ENCODE measurements at places on chromosomes 5 and 9. TPM values are rescaled to one million over a fixed set of nuclear protein-coding genes. Genes with fewer than 3 reads are reported as not detected.

- DNase-seq, result no peak
- no peak overlapping the region for H3K4me3 ChIP-seq
- no peak overlapping the region for H3K27ac ChIP-seq
- no peaks in the 10 kb centered on the region for H3K36me3 ChIP-seq
- peaks cover 5% of the 10 kb centered on the region for H3K4me1 ChIP-seq
These were observed 24.7 kb upstream of the TNFSF8 start for GRCh38 chr9:114954956-114955582.

DNA sequence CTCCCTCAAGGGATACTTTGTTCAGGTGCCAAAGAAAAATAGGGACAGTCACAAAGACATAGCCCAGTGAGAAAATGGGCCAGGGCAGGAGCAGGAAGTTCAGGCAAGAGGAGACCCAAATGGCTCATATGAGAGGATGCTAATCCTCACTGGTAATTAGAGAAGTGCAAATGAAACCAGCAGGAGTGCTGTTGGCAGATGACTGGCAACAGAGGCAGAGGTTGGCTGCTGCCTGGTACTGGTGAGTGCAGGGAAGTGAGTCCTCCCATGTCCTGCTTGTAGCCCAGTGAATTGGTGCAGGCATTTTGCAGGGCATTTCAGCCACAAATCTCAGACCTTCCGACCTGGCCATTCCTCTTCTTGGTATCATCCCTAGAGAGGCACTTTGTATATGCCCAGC is 23.5 kb downstream of the ODF2 start:
- no peak for DNase-seq
- H3K4me3 ChIP-seq, result no peak overlapping the region
- no peaks in the 10 kb centered on the region for H3K4me1 ChIP-seq
- H3K36me3 ChIP-seq, result peaks cover 50% of the 10 kb centered on the region

DNA sequence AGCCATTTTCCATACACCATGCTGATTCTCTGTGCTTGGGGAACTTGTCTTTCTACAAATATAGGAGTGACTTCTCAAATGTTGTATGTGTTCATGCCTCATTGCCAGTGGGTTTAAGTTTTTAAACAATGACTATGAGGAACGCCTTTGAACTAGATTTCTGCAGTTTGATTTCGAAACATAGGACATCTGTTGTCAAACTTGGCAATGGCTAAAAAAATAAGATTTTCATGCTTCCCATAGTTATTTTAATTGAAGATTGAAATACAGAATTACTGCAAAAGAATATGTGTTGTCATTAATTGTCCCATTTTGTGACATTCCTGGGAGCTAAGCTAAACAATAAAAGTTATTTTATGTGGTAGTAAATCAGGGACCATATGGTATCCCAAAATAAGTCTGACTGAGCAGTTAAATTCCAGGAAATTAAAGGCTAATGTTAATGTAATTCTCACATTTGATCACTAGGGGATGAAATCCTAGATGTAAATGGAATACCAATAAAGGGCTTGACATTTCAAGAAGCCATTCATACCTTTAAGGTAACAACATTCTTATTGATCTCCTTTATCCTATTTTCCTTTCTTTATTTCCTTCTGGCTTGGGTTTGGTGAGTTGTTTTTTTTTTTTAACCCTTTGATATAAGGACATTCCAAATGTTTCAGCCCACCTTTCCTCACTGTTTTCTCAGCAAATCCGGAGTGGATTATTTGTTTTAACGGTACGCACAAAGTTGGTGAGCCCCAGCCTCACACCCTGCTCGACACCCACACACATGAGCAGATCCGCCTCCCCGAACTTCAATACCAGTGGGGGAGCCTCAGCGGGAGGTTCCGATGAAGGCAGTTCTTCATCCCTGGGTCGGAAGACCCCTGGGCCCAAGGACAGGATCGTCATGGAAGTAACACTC is 116.7 kb downstream of the GOLPH3 start:
- H3K27ac ChIP-seq, result no peak overlapping the region
- peaks cover 3% of the 10 kb centered on the region for H3K27me3 ChIP-seq
- no peaks in the 10 kb centered on the region for H3K4me1 ChIP-seq
- H3K4me3 ChIP-seq, result no peak overlapping the region
- H3K36me3 ChIP-seq, result no peaks in the 10 kb centered on the region
- DNase-seq, result no peak

DNA sequence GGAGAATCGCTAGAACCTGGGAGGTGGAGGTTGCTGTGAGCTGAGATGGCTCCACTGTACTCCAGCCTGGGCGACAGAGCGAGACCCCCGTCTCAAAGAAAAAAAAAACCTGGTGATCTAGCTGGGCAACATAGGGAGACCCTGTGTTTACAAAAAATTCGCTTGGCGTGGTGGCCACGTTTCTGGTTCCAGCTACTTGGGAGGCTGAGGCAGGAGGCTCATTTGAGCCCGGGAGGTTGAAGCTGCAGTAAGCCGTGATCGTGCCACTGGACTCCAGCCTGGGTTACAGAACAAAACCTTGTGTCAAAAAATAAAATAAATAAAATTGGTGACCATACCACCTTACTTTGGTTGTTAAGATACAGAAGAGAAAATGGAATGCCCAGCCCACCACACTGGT is 1.8 kb upstream of the HNRNPAB start:
- no peak for DNase-seq
- no peak overlapping the region for H3K27ac ChIP-seq
- no peak overlapping the region for H3K4me3 ChIP-seq
- H3K4me1 ChIP-seq, result peaks cover 26% of the 10 kb centered on the region
- H3K36me3 ChIP-seq, result peaks cover 12% of the 10 kb centered on the region
- H3K27me3 ChIP-seq, result no peaks in the 10 kb centered on the region

DNA sequence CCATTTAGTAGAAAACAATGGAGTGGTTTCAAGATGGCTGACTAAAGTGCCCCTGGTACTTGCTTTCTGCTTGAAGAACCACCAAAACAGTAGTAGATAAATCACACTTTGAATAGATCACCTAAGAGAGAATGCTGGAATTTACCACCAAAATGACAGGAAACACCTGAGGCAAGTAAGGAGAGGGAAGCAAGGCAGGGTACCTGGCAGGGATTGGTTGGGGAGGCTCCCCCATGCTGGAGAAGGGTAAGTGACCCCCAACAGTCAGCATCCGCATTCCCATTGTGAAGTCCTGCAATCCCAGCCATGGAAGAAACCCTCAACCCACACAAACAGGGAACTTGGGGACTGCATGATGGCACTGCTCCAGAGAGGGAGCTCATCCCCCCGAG is 105.5 kb downstream of the PLPP1 start:
- no peak overlapping the region for H3K4me3 ChIP-seq
- DNase-seq, result no peak
- no peaks in the 10 kb centered on the region for H3K27me3 ChIP-seq
- no peaks in the 10 kb centered on the region for H3K4me1 ChIP-seq
- H3K36me3 ChIP-seq, result peaks cover 47% of the 10 kb centered on the region

DNA sequence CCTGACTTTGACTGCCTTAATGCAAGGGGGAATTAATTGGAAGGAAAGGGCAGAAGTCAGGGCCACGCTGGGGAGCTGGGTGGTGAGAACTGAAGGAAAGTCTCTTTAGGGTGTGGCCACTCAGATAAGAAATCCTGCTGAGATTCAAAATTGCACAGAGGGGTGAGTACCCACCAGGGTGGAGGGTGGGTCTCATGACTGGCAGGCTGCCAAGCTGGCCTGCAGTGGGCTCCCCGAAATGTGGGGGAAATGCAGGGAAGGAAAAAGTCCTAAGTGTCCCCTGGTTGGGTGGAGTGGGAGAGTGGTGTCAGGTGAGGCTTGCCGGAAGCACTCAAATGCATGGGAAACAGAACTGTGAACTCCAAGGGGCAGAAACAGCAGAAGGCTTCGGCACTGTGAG is 24.1 kb downstream of the TSPAN17 start:
- no peaks in the 10 kb centered on the region for H3K27me3 ChIP-seq
- no peak overlapping the region for H3K4me3 ChIP-seq
- no peak overlapping the region for H3K27ac ChIP-seq
- H3K4me1 ChIP-seq, result no peaks in the 10 kb centered on the region
- no peak for DNase-seq
- no peaks in the 10 kb centered on the region for H3K36me3 ChIP-seq

DNA sequence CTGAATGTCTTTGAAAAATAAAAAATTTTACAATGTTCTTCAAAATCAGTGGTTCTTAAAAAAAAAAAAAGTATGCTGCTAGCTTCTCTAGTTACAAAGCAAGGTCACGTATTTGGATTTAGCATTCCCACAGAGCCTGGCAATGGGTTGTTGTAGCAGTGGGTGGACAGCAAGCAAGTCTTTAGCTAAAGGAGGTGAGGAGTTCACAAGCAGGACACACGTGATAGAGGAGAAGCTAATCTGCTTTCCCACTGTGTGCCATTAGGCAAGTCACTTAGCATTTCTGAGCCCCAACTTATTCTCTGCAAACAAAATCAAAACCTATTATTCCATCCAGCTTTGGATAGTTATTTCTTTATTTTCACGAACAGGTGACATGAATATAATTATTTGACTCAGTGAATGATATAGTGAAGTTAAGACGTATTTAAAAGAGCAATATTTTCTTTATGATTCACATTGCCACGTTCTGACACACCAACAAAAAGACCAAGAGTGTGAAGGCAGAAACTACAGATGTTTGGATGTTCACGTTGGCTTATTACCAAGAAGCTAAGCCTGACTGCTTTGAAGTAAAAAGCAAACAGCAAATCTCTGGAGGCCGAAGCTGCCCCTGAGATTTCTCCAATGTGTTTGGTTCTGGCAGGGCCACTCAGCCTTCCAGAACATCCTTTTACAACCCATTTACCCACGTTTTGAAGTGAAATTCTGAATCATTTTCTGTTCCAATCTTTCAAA is 612.1 kb upstream of the CDH6 start:
- no peaks in the 10 kb centered on the region for H3K27me3 ChIP-seq
- no peaks in the 10 kb centered on the region for H3K4me1 ChIP-seq
- no peaks in the 10 kb centered on the region for H3K36me3 ChIP-seq
- DNase-seq, result no peak
- H3K4me3 ChIP-seq, result no peak overlapping the region
- no peak overlapping the region for H3K27ac ChIP-seq

GRCh38 chr5:177444106-177445051 is 2.2 kb upstream of the PRR7 start:
- peaks cover 18% of the 10 kb centered on the region for H3K36me3 ChIP-seq
- peak overlapping the region; percentile 91 for H3K27ac ChIP-seq
- peaks cover 71% of the 10 kb centered on the region for H3K4me1 ChIP-seq
- no peak overlapping the region for H3K4me3 ChIP-seq
- DNase-seq, result peak; percentile 41

GRCh38 chr9:136648751-136649150 is 14.0 kb upstream of the EGFL7 start:
- no peaks in the 10 kb centered on the region for H3K36me3 ChIP-seq
- H3K4me1 ChIP-seq, result peaks cover 10% of the 10 kb centered on the region
- no peak overlapping the region for H3K27ac ChIP-seq
- H3K4me3 ChIP-seq, result no peak overlapping the region

DNA sequence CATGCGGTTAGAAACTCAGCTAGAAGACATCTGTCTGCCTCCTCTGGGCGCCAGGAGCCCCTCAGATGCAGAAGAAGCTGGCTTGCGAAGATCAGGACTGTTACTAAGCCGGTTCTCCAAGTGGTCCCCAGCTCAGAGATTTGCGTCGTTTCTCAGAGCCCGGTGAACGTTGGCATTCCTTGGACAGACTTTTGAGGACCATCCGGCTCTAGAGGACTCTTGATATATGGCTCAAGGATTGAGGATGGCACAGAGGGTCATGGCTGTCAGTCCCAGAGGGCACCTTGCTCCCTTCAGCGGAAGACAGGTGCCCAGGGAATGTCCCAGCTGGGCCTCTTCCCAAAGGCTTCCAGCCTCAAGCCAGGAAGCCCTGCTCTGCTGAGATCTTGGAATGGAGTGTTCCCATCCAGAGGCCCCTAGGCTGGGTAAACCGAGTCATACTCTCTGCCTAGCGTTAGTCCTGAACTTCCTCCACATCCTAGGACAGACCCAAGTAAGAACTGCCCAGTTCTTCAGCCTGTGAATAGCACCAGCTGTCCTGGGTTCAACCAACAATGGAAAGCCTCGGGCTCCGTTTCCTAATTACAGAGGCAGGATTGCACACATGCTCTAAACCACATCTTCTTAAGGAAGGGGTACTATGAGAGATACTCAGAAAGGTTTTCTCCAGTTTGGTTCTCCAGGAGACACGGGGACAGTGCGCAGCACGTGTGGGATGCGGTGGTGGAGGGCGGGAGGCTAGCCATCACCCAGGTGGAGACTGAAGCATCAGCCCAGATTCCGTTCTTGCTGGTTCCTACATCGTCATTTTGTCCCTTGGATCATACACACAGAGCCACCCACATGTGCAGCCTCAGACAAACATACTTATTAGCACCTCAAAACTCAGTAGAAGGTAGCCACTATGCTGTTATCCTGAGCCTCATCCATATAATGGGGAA is 51.4 kb downstream of the ZNF354C start:
- H3K4me3 ChIP-seq, result no peak overlapping the region
- H3K27ac ChIP-seq, result no peak overlapping the region
- no peak for DNase-seq
- H3K36me3 ChIP-seq, result no peaks in the 10 kb centered on the region
- no peaks in the 10 kb centered on the region for H3K4me1 ChIP-seq

DNA sequence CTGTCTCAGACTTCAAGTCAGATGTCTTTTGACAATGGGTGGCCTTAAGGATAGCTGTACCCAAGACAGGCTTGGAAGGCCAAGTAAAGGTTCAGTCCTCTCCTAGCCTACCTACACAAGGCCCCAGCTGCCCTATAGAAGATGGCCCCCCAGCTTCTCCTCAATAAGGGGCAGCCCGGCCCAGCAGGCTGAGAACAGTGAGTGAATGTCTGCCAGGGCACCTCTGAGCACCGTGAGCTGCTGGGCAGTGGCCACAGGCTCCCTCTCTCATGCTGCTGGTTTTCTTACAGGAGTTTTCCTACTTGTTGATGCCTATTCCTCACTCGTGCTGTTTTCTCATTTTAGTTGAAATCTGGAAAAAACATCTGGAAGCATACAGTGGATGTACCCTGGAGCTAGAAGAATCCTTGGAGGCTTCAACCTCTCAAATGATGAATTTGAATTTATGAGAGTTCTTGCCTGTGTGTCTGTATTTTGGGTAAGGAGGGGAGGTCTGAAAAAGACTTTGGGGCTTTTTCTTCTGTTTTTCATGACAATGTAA is 40.1 kb downstream of the SECISBP2 start:
- DNase-seq, result no peak
- H3K27me3 ChIP-seq, result no peaks in the 10 kb centered on the region
- peaks cover 93% of the 10 kb centered on the region for H3K36me3 ChIP-seq
- H3K27ac ChIP-seq, result no peak overlapping the region

DNA sequence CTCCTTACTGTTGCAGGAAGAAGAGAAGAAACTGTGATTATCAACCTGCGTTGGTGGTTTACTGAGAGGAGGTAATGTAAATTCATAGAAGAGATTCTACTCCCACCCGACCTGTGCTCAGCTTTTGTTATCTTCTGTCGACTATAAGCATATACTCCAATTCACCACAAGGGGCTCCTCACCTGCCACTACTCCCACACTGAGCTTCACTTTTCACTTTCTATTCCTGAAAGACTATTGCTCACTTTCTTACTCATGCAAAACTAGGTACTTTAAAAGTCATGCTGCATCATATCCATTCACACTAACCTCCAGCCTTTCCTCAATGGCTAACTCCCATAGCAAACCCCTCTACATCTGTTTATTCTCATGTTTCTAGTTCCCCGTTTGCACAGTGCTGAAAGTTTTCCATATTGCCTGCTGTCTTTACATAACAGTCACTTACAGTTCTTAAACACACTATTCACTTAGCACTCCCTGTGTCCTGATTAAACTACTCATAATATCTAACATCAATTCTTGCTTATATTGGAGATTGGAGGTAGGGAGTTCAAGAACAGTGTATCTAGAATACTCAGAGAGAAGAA is 1062.6 kb downstream of the NR2F1-AS1 start:
- no peak for DNase-seq
- H3K36me3 ChIP-seq, result no peaks in the 10 kb centered on the region
- no peak overlapping the region for H3K4me3 ChIP-seq
- no peaks in the 10 kb centered on the region for H3K27me3 ChIP-seq
- no peaks in the 10 kb centered on the region for H3K4me1 ChIP-seq

NXNL2 gene
- not detected for total RNA-seq

PDCD1LG2 gene
- 1.1 TPM for total RNA-seq

C5orf46 gene
- total RNA-seq, result not detected

B4GALT7 gene
- total RNA-seq, result 24.2 TPM

Measured in CD4-positive, CD25-positive, alpha-beta regulatory T cell (primary cell).